ENCODE measurements at places on chromosomes 2 and 18.

DNA sequence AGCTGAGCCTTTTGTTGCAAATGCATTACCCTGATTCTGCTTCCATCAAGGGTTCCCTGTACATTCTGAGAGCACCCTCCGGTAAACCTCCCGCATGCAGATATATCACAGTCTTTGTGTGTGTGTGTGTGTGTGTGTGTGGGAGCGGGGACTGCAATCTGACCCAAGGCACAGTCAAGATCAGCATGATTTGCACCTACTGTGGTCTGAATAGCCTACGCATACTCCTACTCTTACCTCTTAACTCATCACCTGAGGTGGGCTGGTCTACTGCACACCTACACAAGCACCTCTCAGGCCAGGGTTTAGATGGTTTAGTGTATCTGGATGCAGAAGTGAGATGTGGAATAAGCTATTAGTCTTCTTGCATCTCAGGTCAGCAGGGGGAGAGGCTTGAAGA, 174.6 kb downstream of the FSHR start:
- no peak for DNase-seq

DNA sequence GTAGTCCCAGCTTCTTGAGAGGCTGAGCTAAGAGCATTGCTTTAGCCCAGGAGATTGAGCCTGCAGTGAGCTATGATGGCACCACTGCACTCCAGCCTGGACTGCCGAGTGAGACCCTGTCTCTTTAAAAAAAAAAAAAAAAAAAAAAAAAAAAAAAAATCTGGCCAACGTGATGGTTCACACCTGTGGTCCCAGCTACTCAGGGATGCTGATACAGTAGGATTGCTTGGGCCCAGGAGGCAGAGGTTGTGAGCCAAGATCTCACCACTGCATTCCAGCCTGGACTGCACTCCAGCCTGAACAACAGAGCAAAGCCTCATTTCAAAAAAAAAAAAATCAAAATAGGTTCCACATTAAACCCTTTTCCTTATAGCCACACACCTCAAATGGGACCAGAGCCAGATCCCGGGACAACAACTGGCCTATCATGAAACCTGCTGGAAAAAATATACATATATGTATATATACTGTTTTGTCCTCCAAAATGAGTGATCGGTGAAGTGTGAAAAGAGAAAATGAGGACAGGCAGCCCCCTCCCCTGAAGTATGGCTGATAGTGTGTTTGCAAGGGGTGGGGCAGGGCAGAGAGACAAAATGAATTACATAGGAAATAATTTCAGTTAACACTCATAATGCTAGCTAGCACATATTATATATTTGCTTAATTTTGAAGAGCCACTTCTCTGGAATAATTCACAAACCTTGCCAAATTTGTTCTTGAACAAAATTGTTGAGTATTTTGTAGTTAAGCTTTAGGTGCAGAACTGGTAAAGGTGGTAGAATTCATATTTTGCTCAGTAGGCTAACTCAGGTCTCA, 22.9 kb downstream of the MAPRE2 start:
- no peak for DNase-seq

GRCh38 chr2:100013892-100014677, 128.3 kb downstream of the AFF3 start:
- no peak for DNase-seq

DNA sequence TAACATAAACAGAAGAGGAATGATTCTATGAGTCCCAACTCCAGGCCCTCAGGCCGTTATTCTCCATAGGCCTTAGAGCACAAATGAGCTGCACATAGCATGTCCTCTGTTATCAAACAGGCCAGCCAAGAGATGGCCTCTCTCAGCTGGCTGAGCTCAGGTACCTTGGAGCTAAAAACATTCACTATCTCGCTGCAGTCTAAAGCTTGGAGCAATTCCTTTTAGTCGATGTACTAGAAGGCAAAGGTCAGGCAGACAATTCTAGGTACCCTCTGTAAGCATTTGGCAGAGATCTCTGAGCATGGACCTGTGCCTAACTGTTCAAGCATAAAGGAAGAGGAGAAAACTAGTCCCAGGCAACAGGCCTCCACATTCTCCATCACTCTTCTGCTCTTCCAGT, 38.0 kb upstream of the ATL2 start:
- no peak for DNase-seq

DNA sequence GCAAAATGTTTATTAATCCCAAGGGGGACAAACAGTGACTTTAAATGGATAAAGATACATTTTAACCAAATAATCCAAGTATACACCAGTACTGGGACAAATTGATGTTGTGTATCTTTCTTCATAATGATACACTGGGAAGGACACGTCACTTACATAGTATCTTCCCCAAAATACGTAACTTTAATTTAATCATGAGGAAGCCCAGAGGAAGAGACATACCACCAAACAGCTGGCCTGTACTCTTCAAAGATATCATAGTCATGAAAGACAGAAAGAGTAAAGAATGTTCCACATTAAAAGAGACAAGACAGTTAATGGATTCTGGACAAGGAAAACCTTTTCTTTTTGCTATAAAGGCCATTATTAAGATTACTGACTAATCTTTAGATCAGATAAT, 37.1 kb downstream of the AGFG1 start:
- no peak for DNase-seq

- no peak for DNase-seq
Measured at GRCh38 chr2:35298493-35298892, 1057.1 kb upstream of the CRIM1 start.

DNA sequence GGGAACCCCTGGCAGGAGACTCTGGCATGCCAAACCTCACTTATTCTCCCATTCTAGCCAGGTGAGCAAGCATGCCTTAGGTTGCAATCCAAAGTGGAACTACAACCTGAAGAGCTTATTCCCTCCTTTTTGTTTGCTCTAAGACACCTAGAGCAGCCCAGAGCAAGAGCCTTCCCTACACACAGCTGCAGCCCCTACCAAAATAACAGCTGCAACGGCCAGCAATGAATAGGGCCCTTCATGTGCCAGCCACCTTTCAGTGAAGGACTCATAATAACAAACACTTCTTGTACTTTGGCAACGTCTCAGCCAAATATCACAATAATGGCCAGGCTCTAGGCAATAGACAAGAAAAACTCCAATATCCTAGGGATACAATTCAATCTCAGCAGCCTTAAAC, 178.7 kb downstream of the ALK start:
- no peak for DNase-seq

DNA sequence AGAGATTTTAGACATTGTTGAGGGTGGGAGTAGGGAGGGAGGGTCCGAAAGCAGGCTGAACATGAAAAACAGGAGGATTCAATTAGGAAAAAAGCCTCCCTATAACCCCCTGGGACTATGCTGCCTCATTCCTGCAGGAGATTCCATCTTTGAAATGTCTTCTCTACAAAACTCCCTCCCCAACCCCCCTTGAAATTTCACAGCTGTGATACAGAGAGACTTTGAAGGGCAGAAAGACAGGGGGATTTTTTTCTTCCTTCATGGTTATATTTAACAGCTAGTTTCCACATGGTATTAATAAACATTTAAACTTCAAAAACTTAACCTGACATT, 57.6 kb downstream of the TRIB2 start:
- no peak for DNase-seq

- no peak for DNase-seq
Measured at GRCh38 chr2:234825616-234826015, 126.2 kb upstream of the SH3BP4 start.

- DNase-seq = no peak
Measured at GRCh38 chr18:60676815-60677214, 304.2 kb upstream of the MC4R start.

DNA sequence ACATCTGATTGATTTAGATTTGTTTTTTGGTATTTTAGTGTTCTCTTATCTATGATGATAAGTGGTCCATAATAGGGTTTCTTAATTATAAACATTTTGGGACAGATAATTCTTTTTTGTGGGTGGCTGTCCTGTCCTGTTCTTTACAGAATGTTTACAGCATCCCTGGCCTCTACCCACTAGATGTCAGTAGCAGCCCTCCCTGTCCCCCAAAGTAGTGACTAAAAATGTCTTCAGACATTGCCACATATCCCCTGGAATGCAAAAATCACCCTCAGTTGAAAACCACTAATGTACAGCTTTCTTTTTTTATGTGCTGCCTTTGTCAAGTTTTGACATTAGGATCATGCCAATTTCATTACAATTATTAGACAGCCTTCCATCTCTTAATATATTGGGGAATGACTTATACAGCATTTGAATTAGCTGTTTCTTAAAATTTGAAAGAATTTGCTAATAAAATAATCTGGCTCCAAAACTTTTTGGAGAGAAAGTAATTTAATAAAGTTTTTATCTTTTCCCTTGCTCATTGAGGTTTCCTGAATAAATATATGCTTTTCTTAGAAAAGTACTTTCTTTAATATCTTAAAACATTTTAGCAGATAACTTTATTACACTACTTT, 19.5 kb downstream of the WIPF1 start:
- no peak for DNase-seq

GRCh38 chr2:162153608-162154224, 1.7 kb upstream of the GCG start:
- peak; percentile 13 for DNase-seq

- DNase-seq = no peak
Measured at GRCh38 chr2:118185210-118186109, 97.2 kb downstream of the INSIG2 start.
